Renal pelvis (tissue), 12 donors: ENCODE measurements at places on chromosomes 16 and 17. TPM values are rescaled to one million over a fixed set of nuclear protein-coding genes. Genes with fewer than 3 reads are reported as not detected.

The ABHD15 gene
- polyA plus RNA-seq = 7.7 TPM

The KCNJ2 gene
- 2.0 TPM for polyA plus RNA-seq

The TBC1D3I gene
- 1.7 TPM for polyA plus RNA-seq

The KRTAP4-6 gene
- not detected for polyA plus RNA-seq

The NME3 gene
- 35.5 TPM for polyA plus RNA-seq

- DNase-seq = no peak
Measured at GRCh38 chr16:57630931-57631845, 2.8 kb downstream of the ADGRG1 start.

DNA sequence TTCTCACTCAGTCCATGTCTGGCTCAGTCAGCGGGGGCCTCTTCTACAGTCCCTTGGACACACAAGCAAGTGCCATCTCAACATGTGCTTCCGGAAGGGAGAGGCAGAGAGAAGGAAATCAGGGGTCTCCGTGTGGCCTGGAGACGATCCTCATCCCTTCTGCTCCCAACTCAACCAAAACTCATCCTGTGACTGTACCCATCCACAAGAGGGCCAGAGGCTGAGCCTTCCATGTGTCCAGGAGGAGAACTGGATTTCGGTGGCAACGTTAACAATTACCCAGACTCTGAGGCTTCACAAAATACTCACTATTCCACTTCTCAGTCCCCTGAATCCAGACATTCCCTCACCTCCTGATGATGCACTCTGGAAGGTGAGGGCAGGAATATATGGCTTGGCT is 7.8 kb upstream of the ALOX12B start:
- no peak for DNase-seq

- DNase-seq = no peak
Measured at GRCh38 chr16:23141959-23142740, 7.1 kb downstream of the USP31 start.

GRCh38 chr17:14513835-14514234 is 213.0 kb downstream of the HS3ST3B1 start:
- DNase-seq = no peak

- no peak for DNase-seq
Measured at GRCh38 chr17:70307430-70308225, 138.3 kb downstream of the KCNJ2 start.

- no peak for DNase-seq
Measured at GRCh38 chr16:1834096-1834495, 7.1 kb downstream of the FAHD1 start.

DNA sequence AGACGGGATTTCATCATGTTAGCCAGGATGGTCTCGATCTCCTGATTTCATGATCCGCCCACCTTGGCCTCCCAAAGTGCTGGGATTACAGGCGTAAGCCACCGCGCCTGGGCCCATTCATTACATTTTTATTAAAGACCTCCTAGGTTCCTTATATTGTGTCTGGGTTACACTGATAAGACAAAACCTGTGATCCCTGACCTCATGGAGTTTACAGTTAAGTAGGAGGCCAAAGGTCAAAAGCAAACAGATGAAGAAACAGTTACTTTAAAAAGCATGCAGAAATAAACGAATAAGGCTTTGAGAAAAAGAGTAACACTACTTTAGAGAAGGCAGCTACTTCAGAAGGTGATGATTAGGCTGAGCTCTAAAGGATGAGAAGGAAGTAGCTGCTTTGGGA is 14.9 kb upstream of the HLF start:
- no peak for DNase-seq

GRCh38 chr17:35076874-35077273 is 13.4 kb upstream of the RFFL start:
- no peak for DNase-seq

DNA sequence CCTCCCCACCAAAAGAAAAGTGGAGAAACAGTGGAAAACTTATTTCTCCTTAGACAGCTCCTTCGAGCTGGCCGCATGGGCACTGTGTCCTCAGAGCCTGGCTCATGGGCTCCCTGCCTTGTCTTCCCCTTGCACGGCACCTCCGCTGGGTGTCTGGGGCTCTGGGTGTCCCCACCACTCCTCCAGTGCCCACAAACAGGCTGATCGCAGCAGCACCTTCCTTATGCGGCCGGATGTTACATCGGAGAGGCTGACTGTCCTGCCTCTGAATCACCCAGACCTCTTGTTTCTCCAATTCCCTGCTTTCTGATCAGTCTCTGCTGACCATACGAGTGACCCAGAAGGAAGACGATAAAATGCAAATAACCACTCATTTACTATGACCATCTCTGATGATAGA is 121.7 kb downstream of the SLC39A11 start:
- no peak for DNase-seq

DNA sequence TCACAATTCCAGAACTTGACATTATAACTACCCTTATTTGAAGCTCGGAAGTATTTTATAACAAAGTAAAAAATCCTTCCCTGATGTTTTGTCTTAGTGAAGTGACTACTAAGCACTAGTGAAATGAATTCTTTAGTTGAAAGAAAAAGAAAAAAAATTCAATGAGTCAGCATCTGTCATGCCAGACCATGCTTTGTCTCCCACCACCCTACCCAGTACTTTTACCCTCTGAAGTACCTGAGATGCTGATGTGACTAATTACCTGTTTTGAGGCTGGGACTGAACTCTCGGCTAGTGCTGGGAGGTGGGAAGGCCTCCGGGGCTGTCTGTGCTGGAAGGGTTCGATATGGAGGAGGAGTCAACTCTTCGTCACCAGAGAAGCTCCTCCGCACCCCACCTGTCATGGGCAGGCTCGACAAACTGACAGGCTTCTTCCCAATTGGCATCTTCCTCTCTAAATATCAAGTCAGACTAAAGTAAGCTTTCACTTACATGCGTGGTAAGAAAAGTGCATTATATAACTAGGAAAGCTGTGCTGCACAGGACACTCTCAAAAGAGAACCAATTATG is 19.6 kb downstream of the NME2 start:
- DNase-seq = no peak

GRCh38 chr16:58495521-58496331 is 4.2 kb upstream of the NDRG4 start:
- DNase-seq = no peak

DNA sequence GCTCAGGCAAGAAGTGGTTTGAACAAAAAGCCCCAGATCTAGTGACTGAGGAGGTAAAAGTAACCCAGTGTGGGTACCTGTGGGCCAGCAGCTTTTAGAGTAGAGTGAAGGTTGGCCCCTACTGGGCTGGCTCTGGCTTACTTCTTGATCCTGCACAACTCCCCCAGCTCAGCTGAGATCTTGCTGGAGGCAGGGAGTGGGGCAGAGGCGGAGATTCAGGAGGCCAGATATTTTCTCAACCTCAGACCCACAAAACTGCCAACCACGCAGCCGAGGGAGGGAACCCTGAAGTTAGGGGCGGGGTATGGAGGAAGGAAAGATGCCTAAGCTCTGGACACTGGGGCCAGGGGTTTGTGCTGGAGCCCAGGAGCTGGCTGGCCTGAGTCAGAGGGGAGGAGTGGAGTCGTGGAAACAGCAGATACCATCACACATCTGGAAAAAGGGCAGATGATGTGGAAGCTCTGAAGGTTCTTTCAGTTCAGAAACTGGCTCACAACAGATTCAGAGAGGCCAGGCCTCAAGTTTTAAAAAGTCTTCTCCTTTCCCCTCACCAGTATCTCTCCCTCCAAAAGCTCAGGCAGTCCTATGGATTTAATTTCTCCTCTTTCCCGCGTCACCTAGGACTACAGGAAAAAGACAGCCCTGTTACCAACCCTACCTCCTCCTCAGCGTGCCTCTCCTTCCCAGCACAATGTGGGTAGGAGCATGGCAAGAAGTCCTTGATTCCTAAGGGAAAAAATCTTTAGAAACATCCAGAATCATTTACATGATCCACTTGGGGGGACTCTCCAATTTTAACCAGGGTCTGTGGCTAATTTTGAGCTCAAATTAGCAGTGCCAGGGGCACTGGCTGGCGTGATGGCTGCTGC is 48.1 kb downstream of the MYO18A start:
- no peak for DNase-seq

DNA sequence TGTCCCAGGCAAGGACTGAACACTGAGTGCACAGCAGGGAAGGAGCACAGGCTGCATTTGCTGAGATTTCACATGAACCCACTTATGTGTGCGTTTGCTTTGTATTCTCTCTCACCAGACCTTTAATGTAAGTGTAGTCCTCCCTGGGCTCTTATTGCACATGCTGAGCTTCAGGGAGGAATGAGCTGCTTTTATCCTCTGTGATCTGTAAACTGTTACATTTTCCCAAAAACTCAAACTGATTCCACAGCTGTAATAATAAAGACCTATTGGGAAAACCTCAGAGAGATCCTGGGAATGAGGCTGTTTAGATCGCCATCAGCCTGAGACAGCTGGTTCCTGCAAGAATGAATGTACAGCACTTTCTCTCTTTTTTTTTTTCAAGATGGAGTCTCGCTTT is 53.6 kb upstream of the ADORA2B start:
- no peak for DNase-seq

DNA sequence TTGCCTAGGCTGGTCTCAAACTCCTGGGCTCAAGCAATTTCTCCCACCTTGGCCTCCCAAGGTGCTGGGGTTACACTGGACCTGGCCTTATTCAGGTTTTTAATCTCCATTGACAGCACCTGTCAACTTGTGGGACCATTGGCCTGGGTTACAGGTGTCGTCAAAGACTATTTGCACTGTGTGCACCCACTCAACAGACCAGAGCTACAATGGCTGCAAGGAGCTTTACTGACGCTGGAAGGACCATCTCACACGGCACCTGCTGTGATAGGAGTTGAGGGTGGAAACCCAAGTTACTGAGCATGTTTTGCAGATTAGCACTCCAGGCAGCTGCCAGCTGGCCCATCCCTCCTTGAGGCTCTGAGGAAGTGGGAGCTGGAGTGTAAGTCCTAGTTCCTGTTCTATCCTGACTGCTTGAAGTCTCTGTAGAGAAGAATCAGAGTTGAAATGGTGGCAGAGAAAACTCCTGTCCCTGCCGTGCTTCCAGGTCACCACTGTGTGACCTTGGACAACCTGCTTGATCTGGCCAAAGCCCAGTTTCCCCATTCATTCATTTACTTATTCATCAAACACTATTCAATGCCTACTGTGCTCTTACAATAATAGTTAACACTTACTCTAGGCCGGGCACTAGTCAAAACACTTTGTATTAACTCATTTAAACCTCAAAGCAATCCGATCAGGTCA is 42.4 kb upstream of the LONP2 start:
- DNase-seq = no peak

- peak; percentile 79 for DNase-seq
Measured at GRCh38 chr16:3950343-3951193, 70.1 kb upstream of the CREBBP start.

DNA sequence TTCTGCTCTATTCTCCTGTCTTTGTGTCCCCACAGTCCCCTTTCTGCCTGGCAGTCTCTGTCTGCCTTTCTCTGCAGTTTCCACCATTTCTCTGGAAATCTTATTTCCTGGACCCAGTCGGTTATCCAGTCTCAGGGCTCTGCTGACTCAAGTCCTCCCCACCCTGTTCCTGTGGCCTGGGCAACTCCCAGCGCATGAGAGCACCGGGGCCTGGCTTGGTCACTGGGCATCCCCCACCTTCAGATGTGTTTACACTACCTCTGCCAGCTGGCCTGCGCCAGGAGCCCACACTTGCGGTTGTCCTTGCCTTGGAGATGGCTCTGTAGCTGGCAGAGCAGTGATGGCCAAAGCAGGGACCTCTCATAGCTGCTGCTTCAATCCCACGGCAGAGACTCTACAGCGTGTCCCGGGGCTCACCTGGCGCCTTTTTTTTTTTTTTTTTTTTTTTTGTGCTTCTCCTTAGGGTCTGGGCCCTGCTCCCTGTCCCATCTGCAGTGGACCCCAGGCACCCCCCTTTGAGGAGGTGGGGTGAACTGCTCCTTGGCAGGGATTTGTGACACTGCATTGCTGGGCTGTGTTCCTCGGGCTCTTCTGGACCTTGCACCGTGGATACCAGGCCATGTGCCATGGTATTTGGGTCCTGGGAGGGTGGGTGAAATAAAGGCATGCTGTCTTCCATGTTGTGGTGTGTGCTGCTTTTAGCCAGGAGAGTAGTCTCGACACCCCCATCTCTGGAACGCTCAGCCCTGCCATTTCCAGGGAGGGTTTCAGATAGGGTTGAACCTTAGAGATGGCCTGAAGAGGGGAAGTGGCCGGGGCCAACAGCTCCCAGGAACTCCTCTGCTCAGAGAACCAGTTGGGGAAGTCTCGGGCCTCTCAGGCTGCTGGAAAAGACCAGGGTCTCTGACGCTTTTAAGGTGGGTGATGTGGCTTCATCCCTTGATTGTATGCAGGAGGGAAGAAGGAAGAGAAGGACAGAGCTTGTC is 17.5 kb downstream of the GUCY2D start:
- no peak for DNase-seq

- DNase-seq = no peak
Measured at GRCh38 chr16:59108374-59108773, 374.3 kb upstream of the GOT2 start.

GRCh38 chr16:25033852-25034251 is 18.7 kb upstream of the ARHGAP17 start:
- no peak for DNase-seq

DNA sequence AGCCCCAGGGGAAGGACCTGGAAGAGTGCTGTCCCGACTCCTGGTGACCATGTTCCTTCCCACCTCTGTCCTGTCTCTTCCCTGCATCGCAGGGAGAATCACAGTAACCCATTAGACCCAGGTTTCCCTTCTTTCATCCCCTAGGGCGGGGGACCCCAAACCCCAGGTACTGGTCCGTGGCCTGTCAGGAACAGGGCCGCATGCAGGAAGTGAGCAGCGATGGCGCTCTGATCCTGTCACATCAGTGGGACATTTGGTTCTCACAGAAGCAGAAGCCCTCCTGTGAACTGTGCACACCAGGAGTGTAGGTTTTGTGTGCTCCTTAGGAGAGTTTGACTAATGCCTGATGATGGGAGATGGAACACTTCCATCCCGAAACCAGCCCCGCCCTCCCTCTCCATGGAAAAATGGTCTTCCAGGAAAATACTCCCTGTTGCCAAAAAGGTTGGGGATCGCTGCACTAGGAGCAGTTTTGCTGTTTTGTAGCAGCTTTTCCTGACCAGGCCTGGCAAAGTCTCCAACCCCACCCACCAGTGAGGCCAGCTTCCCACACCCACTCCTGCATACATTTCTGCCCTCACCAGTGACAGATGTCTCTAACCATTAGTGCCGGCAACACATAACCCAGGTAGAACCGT is 10.5 kb downstream of the MNT start:
- no peak for DNase-seq

- no peak for DNase-seq
Measured at GRCh38 chr16:31138621-31139578, 3.4 kb upstream of the PRSS8 start.

GRCh38 chr17:53912117-53912516 is 89.4 kb downstream of the KIF2B start:
- no peak for DNase-seq

- no peak for DNase-seq
Measured at GRCh38 chr16:28025631-28026030, 37.9 kb downstream of the GSG1L start.

- DNase-seq = no peak
Measured at GRCh38 chr17:43468691-43469139, 15.1 kb upstream of the DHX8 start.

DNA sequence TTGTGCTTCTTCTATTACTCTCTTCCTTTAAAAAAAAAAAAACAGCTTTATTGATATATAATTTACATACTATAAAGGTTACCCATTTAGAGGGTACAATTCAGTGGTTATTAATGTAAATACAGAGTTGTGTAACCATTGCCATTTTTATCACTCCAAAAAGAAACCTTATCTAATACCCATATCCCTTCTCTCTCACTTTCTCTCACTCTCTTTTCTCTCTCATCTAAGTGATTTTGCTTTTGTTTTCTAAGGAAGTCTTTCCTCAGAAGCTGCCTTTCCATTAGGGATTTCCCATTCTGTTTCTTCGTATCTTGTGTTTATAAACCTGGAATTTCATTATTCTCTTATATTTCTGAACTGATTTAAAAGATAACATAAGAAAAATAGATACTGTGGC is 55.5 kb downstream of the NFAT5 start:
- no peak for DNase-seq

- DNase-seq = no peak
Measured at GRCh38 chr16:55678161-55678821, 22.5 kb downstream of the SLC6A2 start.
